Amygdala (tissue), 56 donors: ENCODE measurements at places on chromosomes 12 and 14.

DNA sequence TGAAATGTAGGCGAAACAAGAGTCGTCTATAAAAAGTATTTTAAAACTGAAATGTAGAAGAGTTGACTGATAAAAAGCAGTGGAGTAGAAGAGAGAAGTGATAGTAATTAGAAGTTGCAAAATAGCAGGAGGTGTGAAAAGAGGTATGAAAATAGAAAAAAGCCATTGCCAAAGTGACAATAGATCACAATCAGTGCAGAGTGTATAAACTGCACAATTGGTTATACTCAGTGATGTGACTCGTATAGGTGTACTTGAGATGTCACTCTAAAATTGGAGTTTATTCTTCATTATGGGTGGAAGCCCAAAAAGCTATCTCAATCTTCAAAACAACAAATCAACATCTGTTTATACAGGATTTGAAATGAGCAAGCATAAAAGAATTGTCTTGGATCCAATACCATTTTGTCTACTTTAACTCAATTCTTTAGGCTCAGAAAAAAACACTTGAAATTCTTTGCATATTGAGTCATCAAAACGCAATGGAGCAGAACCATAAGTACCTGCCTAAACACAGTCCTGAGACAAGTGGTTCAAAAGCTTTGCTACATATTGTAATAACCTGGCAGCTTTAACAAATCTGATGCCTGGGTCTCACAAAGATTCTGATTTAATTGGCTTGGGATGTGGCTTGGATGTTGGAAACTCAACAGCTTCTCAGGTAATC is 8.8 kb downstream of the IKBIP start:
- DNase-seq = no peak

- no peak for DNase-seq
Observed at GRCh38 chr12:54390668-54391551, 6.4 kb upstream of the ZNF385A start.

DNA sequence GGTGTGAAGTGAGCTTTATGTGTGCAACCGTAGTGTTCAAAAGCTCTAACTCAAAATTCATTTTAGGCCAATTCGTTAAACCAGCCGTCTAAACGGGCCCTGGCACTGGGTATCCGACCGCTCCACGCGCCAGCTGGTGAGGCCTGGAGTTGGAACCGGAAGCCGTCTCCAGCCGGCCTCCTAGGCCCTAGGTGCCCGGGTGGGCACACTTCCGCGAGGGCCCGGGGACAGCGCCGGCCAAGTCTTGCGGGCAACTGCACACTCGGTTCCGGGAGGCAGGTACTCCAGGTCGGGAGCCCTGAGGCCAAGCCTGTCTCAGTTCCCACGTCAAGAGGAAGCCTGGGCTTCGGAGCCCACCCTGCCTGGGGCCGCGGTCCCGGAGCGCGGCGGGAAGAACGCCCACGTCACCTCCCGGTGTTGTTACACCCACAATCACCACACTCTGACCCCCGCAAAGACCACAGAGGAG is 16.2 kb downstream of the OTX2 start:
- DNase-seq = no peak

GRCh38 chr14:56996721-56997399 is 186.6 kb upstream of the OTX2 start:
- DNase-seq = no peak

- no peak for DNase-seq
Observed at GRCh38 chr12:75935539-75936242, 95.9 kb downstream of the PHLDA1 start.

GRCh38 chr12:52691076-52691840 is 11.1 kb upstream of the KRT1 start:
- DNase-seq = no peak

GRCh38 chr12:116426391-116427136 is 132.6 kb upstream of the MAP1LC3B2 start:
- no peak for DNase-seq

- DNase-seq = no peak
Observed at GRCh38 chr14:59377991-59378601, 87.1 kb downstream of the GPR135 start.

DNA sequence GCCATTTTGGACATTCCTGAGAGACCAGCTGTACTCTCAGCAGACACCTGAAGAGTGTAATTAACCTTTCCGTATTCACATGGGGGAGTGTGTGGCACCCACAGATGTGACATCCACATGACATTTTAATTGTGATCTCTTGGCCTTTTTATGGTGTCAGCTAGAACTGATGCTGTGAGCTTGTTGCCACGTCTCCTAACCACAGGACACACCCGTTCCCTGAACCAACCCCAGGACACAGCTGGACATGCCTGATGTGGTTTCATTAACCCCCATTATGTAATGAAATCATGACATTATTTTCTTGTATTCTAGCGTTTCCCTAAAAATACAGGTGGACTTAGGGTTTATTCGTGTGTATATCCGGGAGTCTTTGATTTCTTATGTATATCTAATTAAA is 1036.1 kb downstream of the TMEM121 start:
- DNase-seq = no peak

DNA sequence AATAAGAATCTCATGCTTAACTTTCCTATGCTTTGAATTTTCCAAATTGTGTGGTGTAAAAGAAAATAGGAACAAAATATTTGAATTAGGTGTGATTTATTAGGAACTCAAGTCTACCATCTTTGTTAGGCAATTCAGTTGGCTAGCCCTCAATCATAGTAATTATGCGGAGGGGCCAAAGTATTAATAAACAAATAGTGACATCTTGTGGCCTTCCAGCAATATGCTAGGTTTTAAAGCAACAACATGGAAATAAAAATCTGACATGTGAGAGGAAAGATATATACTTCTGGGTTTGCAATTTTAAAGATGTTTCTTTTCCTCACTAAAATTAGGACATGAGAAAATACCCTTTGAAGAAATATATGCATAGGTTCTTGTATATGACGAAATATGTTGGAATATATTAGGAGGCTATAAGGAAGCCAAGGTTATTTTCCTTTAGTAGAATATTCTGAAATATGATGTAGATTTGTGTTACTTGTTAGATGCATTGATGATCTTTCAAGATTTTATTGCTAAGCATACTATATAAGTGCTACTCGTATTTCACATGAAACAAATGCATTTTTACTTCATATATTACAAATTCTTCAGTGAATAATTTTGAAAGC is 200.4 kb downstream of the PTPRO start:
- DNase-seq = no peak

DNA sequence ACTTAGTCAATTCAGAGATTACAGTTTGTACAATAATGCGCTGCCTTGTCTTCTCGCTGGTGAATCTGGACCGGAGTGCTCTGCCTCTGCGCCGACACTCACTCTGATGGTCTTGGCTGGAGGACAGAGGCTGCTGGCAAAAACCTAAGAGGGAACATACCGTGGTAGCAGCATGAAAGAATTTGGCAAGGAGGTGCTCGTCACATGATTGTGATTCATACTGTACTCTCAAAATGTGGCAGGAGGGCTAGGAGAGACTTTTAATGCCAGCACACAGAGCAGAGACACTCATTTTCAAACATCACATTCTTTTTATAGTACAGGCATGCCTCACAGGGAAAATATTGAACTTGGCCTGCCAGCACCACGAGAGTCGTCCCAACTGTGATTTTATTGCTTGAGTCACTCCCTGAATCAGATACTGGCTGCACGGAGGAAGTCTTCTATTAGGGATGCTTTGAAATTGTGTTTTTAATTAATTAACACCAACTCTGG is 67.8 kb downstream of the HMGA2 start:
- no peak for DNase-seq

GRCh38 chr14:53946404-53947093 is 10.1 kb downstream of the BMP4 start:
- DNase-seq = no peak

GRCh38 chr14:38887696-38888095 is 215.3 kb downstream of the SEC23A start:
- no peak for DNase-seq

GRCh38 chr12:53090554-53090953 is 6.9 kb upstream of the IGFBP6 start:
- no peak for DNase-seq

GRCh38 chr14:71206766-71207371 is 299.6 kb downstream of the PCNX1 start:
- peak; percentile 47 for DNase-seq

GRCh38 chr12:32148372-32148771 is 41.7 kb downstream of the BICD1 start:
- DNase-seq = no peak

- DNase-seq = no peak
Observed at GRCh38 chr12:4059898-4060568, 186.8 kb upstream of the PARP11 start.

- DNase-seq = no peak
Observed at GRCh38 chr14:89519040-89519439, 102.0 kb upstream of the FOXN3 start.

- DNase-seq = no peak
Observed at GRCh38 chr14:70077005-70077404, 111.7 kb downstream of the SLC8A3 start.

- no peak for DNase-seq
Observed at GRCh38 chr14:45247427-45247826, 5.6 kb downstream of the MIS18BP1 start.

GRCh38 chr12:6390084-6390799 is 6.3 kb downstream of the LTBR start:
- DNase-seq = no peak

- no peak for DNase-seq
Observed at GRCh38 chr12:24864796-24865125, 84.1 kb downstream of the BCAT1 start.

DNA sequence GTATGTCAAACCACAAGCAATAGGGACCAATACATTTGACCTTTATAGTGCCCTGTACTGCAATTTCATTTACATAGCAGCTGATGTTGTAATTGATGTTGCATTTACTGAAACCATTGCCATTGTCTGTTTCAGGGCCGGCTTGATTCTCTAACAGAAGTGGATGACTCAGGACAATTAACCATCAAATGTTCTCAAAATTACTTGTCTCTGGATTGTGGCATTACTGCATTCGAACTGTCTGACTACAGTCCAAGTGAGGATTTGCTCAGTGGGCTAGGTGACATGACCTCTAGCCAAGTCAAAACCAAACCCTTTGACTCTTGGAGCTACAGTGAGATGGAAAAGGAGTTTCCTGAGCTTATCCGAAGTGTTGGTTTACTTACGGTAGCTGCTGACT is 216.0 kb downstream of the AKAP6 start:
- DNase-seq = no peak

DNA sequence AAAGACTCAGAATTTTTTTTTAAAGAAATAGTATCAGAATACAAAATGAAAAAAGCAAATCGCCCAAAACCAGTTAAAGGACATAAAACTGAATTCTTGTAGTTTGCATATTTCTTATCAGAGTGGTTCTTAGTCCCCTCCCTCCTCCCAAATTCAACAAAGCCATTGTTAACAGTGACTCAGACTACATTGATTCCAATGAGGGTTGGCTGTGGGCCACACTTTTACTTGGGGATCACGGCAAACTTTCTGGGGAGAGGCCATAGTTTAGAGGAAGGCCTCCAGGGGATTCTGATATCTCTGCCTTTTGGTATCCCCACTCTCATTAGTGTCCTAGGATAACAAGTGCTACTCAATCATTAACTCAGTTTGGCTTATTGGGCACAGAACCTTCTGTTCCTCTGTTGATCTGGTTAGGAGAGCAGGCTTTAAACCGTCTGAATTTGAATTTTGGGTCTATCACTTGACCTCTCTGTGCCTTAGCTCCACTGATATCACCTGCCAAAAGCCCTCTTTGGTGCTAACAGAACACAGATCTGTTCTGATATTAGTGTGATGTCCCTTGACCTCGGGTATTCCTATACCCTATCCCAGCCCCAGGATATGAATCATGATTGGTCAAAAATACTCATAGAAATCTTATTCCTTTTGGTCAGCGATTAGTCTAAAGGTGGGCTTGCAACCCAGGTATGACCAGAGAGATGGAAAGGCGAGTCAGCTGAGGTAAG is 45.2 kb upstream of the APPL2 start:
- no peak for DNase-seq

DNA sequence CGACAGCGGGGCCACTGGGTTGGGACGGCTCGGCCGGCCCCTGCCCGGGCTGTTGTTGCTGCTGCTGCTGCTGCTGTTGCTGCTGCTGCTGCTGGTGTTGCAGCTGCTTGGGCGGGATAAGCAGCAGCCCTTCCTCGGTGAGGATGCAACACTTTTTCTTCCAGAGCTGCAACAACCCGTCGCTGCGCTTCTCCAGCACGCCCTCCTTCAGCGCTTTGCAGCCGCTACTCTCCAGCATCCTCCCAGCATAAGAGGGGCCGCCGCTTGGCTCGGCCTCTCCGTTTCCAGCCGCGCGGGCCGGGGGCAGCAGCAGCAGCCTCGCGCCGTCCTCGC is 529 bp downstream of the PHLDA1 start:
- DNase-seq = no peak

GRCh38 chr12:31586728-31587127 is 4.2 kb downstream of the DENND5B start:
- DNase-seq = no peak

GRCh38 chr12:75815756-75816155 is 215.8 kb downstream of the PHLDA1 start:
- no peak for DNase-seq

DNA sequence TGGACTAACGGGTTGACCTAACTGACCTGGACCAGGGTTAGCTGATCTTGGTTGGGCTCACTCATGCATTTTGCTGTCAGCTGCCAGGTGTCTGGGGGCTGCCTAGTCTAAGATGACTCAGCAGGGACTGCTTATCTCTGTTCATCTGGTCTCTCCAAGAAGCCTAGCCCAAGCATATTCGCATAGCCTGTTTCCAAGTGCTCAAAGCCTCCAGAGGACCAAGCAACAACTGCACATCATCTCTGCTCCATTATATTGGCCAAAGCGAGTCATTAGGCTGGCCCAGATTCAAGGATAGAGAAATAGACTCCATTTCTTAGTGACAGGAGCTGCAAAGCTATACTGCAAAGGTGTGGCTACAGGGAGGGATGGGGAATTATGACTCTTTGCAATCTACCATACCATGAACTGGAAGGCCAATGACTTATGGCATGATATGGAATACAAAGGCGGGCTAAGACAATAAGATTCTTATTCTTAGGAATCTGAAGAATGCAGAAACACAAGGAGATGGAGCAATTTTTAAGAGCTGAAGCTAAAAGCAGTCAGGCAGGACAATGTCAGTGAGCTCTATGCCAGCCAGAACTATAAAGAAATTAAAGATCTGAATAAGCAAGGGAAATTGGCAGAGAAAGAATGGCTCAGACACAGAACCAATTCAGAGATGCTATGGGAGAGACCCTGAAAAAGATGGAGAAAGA is 194.6 kb upstream of the FSCB start:
- no peak for DNase-seq

GRCh38 chr12:38691164-38691563 is 214.2 kb downstream of the CPNE8 start:
- no peak for DNase-seq
